ENCODE measurements at places on chromosomes 16 and 17.
A peak's percentile ranks its signal among the peaks of the same experiment; 100 is the strongest.

- DNase-seq, result no peak
Observed at GRCh38 chr17:444879-445454, 92.4 kb upstream of the RPH3AL start.

DNA sequence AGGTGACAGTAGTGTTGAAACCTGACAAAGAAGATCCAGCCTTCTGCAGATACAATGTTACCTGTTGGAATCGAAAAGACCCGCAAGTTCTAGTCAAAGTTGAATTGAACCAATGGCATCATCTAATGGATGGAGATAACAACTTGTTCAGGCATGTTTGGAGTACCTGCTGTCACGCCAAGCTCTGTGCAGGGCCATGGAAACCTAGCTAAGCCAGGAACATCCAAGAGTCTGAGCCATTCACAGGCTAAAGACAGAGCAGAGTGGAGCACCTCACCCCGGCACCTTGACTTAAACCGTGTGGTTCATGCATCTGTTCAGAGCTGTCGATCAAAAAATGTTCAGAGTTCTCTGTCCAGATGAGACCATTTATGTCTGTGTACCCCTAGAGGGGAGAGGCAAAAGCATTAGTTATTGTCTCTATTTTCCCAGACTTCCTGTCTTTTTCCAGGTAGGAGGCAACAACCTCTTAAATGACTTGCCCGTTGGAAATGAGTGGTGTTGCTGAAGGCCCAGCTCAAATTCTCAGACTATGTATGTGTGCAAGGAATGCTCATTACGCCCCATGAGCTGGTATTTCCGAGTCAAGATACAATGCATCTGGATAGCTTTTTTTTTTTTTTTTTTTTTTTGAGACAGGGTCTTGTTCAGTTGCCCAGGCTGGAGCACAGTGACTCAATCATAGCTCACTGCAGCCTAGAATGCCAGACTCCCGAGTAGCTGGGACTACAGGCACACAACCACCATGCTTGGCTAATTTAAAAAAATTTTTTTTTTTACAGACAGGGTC lies 44.9 kb upstream of the XYLT1 start:
- peak; percentile 29 for DNase-seq

- no peak for DNase-seq
Observed at GRCh38 chr16:49940464-49941224, 84.4 kb upstream of the CNEP1R1 start.

- no peak for DNase-seq
Observed at GRCh38 chr17:41987642-41988041, 21.0 kb downstream of the CNP start.

GRCh38 chr17:48860034-48860433 lies 29.2 kb downstream of the CALCOCO2 start:
- DNase-seq, result no peak

GRCh38 chr17:58970609-58971450 lies 135.8 kb downstream of the TRIM37 start:
- DNase-seq, result no peak

- no peak for DNase-seq
Observed at GRCh38 chr17:78960928-78961327, 18.8 kb downstream of the LGALS3BP start.

- no peak for DNase-seq
Observed at GRCh38 chr17:37317867-37318266, 57.9 kb upstream of the C17orf78 start.

- DNase-seq, result no peak
Observed at GRCh38 chr16:28923652-28924398, 1.2 kb downstream of the RABEP2 start.

DNA sequence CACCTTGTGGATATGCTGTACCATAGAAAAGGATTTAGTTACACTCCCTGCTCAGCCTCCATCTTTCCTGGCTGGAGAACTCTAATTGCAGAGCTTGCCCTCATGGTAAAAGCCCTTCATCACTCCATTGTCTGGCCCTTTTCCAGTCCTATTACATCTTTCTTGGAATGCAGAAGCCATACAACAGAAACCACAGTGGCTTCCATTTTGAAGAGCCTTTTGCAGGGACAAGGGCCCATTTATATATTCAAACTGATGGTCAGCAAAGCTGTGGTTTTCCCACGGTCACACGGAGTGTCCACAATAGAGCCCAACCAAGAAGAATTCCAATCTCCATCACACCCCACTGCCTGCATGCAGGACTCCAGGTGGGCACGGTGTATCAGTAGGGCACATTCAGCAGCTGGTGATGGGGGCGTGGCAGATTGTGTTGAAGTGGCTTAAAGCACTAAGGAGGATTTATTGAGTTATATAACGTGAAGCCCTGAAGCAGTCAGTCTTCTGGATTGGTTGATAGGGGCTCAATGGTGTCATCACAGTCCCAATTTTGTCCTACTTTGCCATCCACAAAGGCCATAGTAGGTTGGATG lies 20.3 kb downstream of the COPRS start:
- no peak for DNase-seq

DNA sequence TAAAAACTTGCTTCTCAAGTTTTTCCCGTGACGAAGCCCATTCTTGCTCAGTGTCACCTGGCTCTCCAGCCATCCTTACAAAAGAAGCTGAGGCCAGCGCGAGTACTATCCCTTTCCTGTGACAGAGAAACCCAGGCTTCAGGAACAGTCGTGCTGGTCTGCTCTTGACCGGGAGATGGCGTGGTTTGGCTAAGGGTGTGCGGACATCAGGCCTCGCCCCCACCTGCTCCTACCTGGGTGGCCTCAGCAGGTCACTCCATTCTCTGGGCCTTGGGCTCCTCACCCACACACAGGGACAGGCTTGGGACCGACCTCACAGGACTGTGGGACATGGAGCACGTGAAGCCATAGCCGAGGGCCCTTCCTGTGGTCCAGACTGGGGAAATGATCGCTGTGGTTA lies 75.2 kb upstream of the CIBAR2 start:
- no peak for DNase-seq

- no peak for DNase-seq
Observed at GRCh38 chr17:78905541-78905940, 2.5 kb upstream of the CEP295NL start.

GRCh38 chr16:80277182-80277581 lies 263.6 kb upstream of the DYNLRB2 start:
- DNase-seq, result no peak

DNA sequence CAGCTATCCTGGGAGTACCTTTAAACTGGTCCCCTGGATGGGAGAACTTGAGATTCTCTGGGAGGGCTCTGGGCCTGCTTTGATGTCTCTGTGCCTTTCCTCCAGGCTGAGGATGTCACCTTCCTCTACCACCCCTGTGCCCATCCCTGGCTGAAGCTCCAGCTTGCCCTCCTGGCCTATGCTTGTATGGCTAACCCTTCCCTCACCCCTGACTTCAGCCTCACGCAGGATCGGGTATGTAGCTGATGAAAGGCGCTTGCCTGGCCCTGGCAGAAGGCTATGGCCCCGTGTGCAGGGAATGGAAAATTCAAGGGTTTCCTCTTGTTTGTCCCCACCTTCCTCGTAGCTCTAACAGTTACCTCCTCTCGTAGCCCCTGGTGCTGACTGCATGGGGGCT lies 3.0 kb downstream of the TP53I13 start:
- no peak for DNase-seq
